ENCODE measurements at places on chromosomes 7 and 10. TPM values are rescaled to one million over a fixed set of nuclear protein-coding genes. Genes with fewer than 3 reads are reported as not detected.

The NKX2-3 gene
- total RNA-seq = not detected

The PARD3 gene
- total RNA-seq = 0.61 TPM

The HYAL4 gene
- not detected for total RNA-seq

The SPDYE2B gene
- total RNA-seq = not detected

The CHN2 gene
- 4.8 TPM for total RNA-seq

The GPR15LG gene
- not detected for total RNA-seq

The CACNB2 gene
- total RNA-seq = not detected
